ENCODE measurements at places on chromosomes 12 and 14.

DNA sequence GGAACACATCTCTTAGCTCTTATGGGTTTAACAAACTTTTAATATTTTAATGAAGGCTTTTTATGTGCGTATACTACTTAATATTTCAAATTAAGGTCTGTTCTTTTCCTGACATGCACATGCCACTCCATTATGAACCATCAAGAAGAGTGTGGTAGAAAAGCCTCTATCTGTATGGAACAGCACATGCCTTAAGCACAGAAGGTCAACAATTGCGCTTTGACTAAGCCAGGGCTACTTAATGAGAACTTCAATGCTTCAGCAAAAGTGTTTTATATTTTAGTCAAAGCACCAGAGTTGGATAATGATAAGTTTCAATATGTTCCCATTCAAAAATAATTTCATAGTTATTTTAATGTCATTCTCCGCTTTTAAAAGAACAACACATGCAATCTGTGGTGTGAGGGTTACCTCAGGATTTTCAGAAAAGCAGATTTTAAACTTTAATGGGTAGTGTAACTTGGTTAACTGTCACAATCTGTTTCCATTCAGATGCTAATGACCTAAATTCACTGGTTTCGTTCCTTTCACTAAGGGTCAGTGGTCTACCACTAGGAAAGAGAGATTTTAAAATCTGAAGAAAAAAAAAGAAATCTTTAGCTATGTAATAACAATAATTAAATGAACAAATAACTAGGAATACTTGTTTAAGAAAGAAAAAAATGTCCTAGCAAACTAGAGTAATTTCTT is 193.4 kb upstream of the NOVA1 start:
- no peak for DNase-seq

- DNase-seq = no peak
Measured at GRCh38 chr14:88164906-88165534, 158.0 kb downstream of the KCNK10 start.

DNA sequence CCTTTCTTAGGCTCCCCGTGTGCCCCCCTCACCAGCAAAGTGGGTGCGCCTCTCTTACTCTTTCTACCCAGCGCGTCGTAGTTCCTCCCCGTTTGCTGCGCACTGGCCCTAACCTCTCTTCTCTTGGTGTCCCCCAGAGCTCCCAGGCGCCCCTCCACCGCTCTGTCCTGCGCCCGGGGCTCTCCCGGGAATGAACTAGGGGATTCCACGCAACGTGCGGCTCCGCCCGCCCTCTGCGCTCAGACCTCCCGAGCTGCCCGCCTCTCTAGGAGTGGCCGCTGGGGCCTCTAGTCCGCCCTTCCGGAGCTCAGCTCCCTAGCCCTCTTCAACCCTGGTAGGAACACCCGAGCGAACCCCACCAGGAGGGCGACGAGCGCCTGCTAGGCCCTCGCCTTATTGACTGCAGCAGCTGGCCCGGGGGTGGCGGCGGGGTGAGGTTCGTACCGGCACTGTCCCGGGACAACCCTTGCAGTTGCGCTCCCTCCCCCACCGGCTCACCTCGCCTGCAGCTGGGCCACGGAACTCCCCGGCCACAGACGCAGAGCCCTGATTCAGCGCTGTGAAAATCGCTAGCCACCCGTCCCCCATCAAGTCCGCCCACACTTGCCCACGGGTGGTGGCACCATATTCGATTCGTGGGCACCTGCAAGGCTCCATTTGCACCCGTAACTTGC is 1.3 kb downstream of the TMEM233 start:
- no peak for DNase-seq

- DNase-seq = no peak
Measured at GRCh38 chr14:35898217-35898775, 72.2 kb downstream of the BRMS1L start.

GRCh38 chr12:49621651-49622500 is 1.5 kb upstream of the PRPF40B start:
- no peak for DNase-seq

Data from H4 (cell line).